ENCODE measurements at places on chromosomes 2 and 18.

DNA sequence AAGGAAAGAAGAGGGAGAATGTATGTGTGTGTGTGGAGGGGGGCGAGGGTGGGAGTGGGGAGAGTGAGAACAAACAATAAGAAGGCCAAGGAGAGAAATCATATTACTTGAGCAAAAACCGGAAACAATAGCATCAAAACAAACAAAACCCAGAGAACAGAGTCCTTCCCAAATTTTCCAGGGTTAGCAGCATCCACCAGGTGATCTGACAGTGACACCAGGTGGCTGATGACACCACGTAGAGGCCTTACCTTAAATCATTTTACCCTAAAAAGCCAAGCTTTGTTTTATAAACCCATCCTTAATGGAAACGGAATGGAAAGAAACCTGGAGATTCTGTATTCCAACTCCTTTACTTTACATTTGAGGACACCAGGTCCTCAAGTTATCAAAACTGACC is 42.9 kb downstream of the CDCA7 start:
- no peak for DNase-seq

- no peak for DNase-seq
Measured at GRCh38 chr2:127508023-127508630, 18.2 kb downstream of the IWS1 start.

- no peak for DNase-seq
Measured at GRCh38 chr2:55957142-55957541, 33.6 kb upstream of the EFEMP1 start.

GRCh38 chr18:37393945-37394609 is 171.5 kb downstream of the CELF4 start:
- DNase-seq, result peak; percentile 49

- peak; percentile 89 for DNase-seq
Measured at GRCh38 chr2:43707255-43708015, 31.2 kb upstream of the C1GALT1C1L start.

DNA sequence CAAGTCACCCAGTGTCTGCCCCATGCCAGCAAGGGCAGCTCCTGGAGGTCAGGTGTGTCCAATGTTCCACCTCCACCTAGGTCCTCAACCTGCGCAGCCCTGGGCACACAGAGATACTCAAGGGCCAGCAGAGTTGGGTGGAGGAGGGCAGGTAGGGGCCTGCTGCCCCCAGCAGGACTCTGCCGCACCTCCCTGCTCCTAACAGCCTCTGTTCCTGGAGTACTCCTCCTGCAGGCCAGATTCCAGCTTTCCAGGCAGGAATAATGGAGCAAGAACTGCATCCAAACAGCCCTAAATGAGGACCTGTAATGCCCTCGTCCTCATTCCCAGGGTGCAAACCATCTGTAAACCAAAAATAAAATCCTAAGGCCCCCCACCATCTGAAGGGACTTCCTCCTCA is 44.4 kb upstream of the ACAA2 start:
- no peak for DNase-seq

DNA sequence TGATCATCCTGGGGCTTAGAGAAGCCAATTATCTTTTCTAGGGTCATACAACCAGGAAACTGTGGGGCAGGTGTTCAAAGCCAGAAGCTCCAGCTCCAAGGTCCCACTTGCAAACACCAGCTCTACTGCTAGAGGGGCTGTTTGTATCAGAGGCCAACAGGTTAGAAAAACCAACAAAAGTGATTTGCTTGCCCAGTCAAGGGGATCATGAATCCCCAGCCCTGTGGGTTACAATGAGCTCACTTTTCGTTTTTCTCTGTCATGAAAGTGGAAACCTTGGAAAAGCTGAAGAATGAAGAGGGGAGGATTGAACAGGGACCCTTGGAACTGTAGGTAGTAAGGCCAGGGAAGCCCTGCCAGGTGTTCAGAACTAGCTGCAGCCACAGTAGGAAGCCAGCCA is 119.2 kb downstream of the SPP2 start:
- no peak for DNase-seq

DNA sequence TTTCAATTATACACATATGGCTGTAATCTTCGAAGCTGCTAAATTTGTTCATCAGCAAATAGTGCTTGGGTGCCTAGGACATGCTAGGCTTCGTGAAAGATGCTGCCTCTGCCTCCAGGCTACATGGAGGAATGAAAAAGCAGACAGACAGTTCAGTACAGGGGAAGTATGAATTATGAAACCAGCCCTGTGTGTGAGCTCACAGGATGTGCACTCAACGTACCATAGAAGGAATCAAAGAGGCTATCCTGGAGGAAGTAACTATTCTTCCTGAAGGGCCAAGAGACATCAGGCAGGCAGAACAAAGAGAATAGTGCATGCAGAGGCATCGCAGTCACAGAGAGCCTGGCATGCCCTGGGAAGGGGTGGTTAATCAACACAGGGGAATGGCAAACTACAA is 61.4 kb downstream of the DYM start:
- DNase-seq, result peak; percentile 21

DNA sequence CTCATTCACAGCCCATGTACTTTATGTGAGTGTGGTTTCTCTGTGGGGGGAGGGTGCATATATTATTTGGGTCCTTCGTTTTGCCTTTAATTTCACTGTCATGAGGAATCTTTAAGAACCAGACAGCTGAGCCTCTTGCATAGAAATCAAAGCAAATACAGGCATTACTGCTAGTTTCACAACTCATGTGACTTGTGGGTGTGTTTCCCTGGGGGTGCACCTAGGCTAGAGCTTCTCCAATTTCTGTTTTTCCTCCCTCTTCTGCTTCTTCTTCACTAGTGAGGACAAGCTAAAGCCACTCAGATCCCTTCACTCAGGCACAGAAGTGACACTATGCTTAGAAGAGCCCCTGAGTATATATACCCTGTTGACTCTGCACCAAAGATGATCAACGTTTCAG is 131.4 kb downstream of the ACOXL start:
- no peak for DNase-seq

GRCh38 chr18:67600181-67601180 is 84.0 kb upstream of the DSEL start:
- no peak for DNase-seq

DNA sequence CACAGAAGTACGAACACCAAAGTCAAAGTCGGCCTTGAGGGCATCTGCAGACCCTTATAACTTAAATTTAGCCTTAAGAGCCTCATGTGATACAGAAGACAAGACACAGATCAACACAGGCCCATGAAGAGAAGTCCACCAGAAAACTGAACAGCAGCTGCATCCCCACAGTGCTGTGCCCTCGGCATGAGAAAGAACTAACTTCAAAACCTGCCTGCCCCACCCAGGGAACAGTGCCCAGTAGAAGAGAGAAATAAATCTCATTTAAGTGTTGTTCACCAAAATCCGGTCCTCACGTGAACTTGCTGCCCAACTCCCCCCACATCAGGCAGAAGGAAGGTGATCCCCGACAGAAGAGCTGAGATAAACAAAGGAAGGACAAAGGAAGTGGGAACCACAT is 73.7 kb downstream of the PXDN start:
- DNase-seq, result peak; percentile 34

GRCh38 chr18:2964361-2965010 is 48.5 kb downstream of the LPIN2 start:
- DNase-seq, result no peak

DNA sequence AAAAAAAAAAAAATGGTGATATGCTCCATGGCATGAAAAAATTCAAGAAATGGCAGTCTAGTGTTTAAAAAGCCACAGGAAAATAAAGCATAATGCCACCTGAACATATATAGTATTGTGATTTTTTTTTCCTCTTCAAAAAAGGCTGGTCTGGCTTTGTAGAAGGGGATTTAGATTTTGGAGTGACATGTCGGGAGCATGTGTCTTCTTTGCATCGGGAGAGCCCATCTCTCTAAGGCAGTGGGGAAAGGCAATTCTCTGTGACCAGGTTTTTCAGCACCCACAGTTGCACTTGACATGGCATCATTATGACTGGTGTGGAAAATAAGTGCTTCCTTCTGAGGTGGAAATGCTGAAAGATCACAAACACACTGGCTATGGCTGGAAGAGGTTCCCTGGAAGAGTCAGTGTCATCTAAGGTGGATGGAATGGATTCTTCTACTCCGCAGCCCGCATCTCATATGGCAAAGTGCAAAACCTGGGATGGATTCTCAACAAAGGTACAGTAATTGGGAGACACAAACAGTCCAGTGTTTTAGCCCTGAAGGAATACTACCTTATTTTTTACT is 172.5 kb downstream of the AGAP1 start:
- no peak for DNase-seq

DNA sequence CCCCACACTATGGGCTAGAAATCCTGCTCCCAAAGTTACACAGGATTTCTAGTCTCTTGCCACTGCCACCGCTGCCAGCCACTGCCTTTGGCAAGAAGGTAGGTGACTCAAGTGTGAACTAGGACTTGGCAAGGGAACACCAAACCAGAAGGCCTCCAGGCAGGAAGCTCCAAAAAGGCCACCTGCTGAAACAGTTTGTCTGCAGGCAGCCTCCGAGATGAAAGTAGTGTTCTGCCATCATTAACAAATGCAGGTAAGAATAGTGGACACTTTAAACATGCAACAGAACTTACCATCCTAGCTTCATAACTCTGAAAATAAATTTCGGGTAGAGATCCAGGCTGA is 3.9 kb downstream of the ANKRD44 start:
- no peak for DNase-seq
